Astrocyte of the hippocampus (primary cell): ENCODE measurements at places on chromosomes 6 and 20.

- no peak for DNase-seq
Observed at GRCh38 chr6:137871291-137871690, 4.2 kb downstream of the TNFAIP3 start.

GRCh38 chr6:160027931-160028330, 59.0 kb downstream of the IGF2R start:
- DNase-seq = peak; percentile 36

DNA sequence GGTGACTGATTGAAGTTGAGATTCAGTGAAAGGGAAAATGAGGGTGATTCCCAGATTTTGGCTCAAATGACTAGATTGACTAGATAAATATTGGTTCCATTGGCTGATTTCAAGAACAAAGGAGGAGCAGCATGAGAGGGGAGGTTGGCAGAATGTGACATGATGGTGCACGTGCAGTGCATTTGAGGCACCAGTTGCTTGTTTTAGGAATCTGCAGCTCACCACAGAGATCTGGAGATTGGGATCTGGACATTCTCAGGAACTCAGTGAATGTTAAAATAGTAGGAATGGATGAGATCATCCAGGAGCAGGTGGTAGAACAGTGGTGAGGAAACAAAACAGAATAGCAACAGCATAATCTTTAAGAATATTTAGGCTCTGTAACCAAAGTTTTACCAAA, 496.3 kb downstream of the DHX35 start:
- DNase-seq = no peak

GRCh38 chr6:87945966-87946365, 101.7 kb upstream of the SPACA1 start:
- peak; percentile 43 for DNase-seq

GRCh38 chr20:61416546-61416945, 164.5 kb downstream of the CDH4 start:
- DNase-seq = no peak

- peak; percentile 92 for DNase-seq
Observed at GRCh38 chr20:54132612-54133433, 41.0 kb downstream of the CYP24A1 start.

- no peak for DNase-seq
Observed at GRCh38 chr20:48875233-48875913, 46.1 kb upstream of the ARFGEF2 start.

- no peak for DNase-seq
Observed at GRCh38 chr6:151128763-151129370, 110.9 kb upstream of the AKAP12 start.

DNA sequence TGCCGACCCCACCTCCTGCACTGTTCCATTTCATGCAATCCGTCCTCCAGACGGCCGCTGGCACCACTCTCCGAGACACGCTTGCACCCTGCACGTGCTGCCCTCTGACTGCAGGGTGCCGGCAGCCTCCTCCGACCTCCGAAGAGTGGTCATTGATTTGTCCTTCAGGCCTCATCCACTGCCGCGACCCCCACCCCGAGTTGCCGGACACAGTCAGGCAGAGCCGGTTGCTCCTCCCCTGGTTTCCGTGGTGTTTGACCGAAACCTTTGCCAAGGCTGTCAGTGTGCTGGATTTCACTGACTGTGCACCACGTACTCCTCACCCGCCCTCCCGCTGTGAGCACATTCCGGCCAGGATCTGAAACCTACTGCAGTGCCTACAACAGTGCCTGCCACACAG, 156.4 kb upstream of the PDE10A start:
- peak; percentile 22 for DNase-seq

GRCh38 chr6:97705568-97705967, 422.6 kb upstream of the MMS22L start:
- peak; percentile 55 for DNase-seq

GRCh38 chr6:4872841-4873240, 96.6 kb downstream of the CDYL start:
- DNase-seq = no peak

GRCh38 chr6:152637296-152638047, at the start of gene SYNE1:
TSS of gene SYNE1 (minus strand) at chr6:152637362. CDS start at chr6:152628331, 9,031 bp downstream.
- DNase-seq = peak; percentile 10

DNA sequence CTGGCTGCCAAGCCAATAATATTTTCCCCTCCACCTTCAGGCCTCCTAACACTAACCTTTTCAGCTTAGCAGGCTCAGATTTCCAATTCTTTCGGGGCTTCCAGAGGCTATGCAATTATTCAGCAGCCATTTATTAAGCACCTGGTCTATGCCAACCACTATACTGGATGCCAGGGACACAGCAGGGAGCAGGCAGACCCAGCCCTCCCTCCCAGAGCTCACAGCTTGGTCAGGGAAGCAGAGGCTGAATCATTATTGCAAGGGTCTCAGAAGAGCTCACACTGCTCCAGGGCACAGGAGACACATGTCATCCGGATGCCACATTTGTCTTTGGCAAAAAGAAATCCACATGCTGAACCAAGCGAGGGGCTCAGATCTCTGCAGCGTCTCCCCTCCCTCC, 1.3 kb downstream of the BPIFB1 start:
- no peak for DNase-seq

GRCh38 chr20:63216849-63217471, 1.0 kb upstream of the YTHDF1 start:
- DNase-seq = no peak

- DNase-seq = peak; percentile 15
Observed at GRCh38 chr6:35052694-35053565, 88.2 kb downstream of the TCP11 start.

- peak; percentile 74 for DNase-seq
Observed at GRCh38 chr6:97850458-97851212, 567.6 kb upstream of the MMS22L start.

DNA sequence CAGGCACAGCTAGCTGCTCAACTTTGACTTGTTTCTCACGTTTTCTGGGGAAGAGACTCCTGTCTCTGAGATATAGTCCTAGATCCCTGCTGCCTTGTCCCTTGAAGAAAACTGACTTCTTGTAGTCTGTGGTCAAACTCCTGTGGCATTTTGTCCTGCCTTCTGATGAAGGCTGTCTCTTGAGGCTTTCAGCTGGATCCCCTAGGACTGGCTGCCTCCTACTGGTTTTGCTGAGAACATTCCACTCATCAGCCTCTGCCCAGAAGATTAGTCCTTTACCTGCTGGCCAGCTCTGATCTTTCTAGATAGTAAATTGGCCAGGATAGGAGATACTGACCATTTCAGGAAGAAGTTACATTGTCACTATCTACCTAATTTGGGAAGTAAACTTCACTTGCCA, 71.9 kb upstream of the CNR1 start:
- DNase-seq = peak; percentile 37

DNA sequence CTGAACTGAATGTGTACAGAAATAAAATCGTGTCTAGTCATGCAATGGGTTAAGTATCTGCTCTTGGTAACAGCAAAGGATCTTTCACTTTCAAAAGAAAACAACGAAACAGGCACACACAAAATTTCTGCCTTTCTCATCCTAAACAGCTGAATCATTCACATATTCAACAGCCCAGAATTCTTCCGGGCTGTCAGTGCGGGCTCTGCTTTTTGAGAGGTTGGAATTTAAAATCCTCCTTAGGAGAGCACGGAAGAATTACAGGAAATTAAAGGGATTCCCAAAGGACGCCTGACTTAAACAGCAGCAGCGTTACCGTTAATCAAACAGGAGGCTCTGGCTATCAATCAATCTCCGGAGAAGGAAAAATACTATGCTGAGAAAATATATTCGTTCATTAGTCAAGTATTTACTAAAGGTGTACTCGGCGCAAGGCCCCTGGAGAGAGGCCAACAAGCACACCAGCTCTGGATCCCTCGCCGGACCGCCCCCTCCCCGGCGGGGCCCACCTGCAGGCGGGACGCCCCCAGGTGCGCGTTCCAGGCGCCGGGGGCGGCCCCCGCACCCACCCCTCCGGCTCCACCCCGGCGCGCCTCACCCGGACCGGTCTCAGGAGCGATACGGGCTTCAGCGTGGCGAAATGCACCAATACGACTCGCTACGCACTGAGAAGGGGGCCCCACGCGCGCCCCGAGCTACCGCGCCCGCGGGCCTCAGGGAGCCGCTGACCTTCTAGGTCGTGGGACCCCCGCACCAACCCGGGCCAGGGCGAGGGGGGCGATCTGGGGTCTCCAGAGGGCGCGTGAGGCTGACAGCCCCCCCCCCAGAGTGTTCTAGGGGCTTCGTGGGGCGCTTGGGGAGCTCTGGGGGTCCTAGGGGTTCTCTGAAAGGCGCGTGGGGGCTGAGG, 1.0 kb downstream of the NAPB start:
- DNase-seq = peak; percentile 67

DNA sequence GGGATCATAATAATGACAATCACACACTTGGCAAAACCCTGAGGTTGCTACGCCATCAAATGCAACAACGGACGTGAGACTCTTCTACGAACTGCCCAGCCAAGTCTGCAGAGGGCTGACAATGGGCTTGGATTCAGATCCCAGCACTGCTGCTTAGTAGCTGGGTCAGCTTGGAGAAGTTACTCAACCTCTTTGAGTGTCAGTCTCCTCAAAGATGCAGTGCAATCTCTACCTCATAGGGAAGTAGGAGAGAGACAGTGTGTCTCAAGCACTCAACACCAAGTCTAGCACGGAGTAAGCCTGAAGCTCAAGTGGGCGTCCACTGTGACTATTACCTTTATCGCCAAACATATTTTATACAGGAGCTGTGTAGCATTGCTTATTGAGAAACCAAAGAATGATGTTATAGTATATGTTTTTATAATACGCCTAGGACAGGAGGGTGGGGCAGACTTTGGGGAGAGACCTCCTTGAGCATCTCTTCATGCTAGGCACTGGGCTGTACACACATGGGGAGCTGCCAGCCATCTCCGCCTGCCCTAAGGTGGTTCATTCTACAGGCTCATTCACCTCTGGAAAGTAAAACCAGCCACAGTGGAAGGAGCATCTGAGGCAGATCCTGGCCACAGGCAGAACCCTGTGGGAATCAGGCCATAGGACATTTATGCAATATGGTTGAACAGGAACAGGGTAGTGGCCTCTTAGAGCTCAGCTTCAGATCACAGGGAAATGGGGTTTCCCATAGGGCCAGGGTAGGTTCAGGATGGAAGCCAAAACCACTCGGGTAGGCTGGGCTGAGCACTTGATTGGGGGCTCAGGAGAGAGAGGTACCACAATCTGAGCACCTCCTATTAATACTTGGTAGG, 160.2 kb downstream of the MRPL14 start:
- no peak for DNase-seq

GRCh38 chr6:161191671-161192070, 82.2 kb downstream of the AGPAT4 start:
- no peak for DNase-seq

DNA sequence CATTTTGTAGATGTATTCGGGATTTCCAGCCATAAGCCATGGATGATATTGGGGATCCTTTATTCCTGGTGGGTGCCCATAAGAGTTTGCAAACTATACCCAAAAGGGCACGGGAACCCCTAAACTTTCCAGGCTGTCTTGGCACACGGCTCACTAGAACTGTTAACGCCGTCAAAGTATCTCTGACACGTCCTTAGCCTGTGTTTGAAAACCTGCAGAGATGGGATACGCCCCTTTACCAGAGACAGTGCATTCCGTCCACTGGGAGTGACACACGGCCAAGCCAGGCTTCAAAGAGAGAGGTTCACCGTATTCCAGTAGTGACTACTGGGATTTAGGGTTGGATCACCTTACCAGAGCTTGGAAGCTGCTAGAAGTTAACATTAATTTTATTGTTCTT, 95.0 kb downstream of the THBS2 start:
- DNase-seq = no peak

DNA sequence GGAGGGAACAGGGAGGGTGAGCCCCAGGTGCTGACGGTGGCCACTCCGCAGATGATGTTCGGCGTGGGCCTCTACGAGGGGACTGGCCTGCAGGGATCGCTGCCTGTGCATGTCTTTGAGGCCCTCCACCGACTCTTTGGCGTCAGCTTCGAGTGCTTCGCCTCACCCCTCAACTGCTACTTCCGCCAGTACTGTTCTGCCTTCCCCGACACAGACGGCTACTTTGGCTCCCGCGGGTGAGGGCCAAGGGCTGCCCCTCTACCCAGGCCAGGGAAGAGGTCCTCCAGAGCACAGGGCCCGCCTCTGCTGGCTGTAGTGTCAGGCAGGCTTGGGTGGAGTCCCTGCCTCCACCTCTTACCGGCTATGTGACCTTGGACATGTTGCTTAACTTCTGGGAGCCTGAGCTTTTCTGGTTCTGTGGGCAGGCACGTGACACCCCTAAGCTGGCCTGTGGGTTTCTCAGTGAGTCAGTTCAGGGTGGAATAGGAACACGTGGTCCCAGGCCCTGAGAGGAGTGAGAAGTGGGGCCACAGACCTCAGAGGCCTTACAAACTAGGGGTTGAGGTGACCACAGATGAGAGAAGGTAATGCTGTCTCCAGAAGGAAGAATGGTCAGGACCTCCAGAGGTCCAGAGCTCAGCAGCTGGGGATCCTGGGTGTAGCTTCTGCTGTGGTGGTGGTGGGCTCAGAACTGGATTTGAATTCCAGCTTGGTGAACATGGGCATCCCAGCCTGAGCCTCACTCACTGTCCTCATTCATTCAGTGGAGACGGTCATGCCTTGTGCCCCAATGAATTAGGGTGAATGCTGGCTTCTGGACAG, 11.9 kb downstream of the PCIF1 start:
- no peak for DNase-seq

DNA sequence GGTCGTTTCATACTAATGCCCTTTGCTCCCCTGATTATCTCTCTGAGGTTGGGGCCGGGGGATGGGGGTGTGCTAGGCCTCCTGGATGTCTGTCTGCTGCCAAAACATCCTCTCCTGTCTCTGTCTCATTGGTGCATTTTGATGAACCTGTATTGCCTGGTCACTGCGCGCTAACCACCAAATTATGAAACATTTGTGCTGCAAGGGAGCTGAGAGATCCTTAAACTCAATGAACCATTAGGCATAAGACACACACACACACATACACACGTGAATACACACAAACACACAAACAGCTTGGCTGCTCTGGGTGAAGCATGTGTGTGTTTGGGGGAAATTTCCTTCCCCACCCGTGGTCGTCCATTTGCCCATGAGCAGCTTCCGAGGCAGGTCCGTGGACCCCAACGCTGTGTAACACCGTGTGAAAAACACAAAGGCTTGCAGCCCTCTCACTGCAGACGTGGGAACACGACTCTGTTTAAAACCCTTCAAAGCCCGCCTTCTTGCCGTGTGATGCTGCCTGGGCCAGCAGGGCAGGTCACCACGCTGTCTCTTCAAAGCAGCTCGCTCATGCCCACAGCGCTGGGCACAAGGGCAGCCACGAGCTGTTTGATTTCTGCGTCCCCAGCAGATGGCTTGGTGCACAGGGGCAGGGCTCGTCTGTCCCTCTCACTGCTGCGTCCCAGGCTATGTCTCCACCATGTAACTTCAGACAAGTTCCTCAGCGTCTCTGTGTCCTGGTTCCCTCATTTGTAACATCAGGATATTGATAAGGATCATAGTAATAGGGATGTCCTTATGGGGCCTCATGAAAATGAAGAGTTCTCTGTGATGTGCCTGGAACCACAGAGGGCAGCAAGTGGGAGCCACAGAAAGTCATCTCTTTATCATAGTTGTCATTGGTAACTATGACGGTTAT, 96.8 kb downstream of the CDH26 start:
- no peak for DNase-seq

DNA sequence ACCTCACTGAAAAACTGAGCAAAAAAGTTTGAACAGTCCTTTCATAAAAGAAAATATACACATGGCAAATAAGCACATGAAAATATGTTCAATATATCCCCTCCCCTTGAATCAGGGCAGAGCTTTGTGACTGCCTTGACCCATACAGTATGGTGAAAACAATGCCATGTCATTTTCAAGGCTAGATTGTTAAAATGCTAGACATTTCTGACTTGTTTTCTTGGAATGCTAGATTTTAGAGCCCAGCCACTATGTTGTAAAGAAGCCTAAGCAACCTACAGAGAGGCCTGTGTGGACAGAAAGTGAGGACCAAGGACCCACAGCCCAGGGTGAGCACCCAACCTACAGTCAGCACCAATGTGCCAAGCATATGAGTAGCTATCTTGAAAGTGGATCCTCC, 17.1 kb upstream of the ASF1A start:
- DNase-seq = peak; percentile 78
